ENCODE measurements at places on chromosomes 13 and 19.
A peak's percentile ranks its signal among the peaks of the same experiment; 100 is the strongest.

GRCh38 chr19:3389876-3390371, 23.5 kb downstream of the NFIC start:
- no peak for DNase-seq

DNA sequence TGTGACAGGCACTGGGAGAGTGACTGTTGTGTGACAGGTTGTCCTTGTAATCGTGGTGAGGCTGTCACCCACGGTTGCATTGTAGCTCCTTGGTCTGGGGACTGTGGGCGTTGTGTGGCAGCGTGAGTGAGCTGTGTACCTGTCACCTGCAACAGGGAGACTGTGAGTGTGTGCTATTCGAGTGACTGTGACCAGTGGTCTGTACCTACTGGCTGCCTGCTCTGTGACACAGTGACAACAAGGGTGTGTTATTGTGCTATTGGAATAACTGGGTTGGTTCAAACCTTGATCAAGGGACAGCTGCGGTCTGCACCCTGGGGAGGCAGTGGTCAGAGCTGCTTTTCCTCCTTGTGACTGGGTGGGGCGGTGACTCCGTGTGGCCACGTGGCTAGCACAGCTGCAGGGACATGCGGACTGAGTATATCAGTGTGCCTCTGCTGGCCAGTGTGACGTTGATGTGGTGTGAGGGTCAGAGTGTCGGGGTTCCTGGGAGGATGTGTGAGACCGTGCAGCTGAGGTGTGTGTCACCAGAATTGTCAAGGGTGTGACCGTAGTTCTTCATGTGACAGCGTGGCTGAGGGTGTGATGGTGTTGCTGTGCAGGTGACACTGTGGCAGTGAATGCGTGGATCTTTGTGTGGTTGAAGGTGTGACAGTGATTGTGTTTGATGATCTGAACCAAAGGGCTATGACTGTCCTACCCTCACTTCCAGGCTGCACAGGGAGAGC, 10.1 kb upstream of the NFIX start:
- DNase-seq: peak; percentile 12

DNA sequence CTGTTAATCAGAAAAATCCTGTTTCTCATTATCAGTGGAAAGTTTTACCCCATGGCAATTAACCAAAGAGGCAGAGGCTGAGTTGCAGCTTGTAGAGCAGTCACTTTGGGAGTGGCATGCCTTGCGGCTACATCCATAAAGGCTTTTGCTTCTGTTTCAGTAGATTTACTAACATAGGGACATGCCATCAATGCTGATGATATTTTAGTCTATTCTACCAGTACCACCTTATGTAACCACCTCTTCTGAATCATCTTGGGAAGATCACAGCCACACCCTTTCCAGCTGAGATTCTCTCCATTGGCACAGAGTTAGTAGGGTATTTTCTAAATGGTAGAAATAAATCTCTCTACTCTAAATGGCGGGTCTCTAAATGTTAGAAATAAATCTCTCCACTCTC, 37.5 kb downstream of the POSTN start:
- DNase-seq: no peak

DNA sequence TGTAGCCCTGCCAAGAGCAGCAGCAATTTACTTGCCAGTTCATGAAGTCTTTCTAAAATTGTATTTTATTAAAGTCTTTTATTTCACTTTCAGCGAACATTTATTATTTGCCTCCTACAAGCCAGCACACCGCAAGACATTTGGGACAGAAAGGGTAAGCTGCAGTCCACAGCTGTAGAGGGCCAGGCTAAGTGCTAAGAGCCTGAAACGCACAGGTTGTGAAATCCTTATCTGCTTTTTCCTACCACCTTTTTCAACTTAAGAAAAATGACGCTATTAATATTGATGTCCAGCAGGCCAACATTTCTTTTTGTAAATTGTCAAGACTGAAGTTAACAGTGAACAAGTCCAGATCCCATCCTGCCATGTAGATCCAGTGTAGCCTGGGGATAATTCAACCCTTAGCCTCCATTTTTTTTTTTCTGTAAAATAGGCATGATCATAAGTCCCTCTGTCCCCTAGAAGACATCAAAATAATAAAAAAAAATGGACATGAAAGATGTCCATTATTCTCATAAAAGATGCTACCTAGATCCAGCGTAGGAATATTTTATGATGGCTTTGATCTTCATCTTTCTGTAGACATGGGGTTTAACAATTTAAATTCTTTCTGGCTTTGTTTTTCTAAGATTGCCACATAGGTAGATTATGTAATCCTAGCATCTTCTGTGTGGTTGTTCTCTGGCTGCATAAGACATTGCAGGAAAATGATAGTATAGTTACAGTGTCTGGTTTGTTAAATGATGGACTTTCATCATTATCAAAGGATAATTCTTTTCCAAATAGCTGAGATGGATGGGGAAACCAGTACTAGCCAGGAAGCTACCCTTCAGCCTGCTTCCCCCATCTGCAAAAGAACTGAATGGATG, 128.4 kb downstream of the SHISA2 start:
- no peak for DNase-seq

- no peak for DNase-seq
Observed at GRCh38 chr19:11322269-11323024, 17.0 kb downstream of the RAB3D start.

DNA sequence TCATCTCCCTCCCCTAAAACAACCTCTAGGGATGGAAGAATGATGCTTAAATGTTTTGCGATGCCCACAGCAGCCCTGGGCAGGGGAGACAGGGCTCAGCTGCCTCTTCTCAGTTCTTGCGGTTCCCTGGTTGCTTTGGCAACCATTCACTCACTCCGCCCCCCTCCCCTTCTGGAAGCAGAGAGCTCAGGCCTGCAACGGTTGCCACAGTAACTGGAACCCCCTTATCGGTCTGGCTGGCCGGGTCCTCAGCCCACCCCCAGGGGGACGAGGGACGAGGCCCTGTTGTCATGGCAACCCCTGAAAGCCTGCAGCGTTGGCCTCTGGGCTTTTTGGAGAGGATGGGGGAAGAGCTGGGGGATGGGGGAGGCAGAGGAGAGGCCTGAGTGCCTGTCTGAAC, 19.5 kb downstream of the NOVA2 start:
- DNase-seq: no peak

DNA sequence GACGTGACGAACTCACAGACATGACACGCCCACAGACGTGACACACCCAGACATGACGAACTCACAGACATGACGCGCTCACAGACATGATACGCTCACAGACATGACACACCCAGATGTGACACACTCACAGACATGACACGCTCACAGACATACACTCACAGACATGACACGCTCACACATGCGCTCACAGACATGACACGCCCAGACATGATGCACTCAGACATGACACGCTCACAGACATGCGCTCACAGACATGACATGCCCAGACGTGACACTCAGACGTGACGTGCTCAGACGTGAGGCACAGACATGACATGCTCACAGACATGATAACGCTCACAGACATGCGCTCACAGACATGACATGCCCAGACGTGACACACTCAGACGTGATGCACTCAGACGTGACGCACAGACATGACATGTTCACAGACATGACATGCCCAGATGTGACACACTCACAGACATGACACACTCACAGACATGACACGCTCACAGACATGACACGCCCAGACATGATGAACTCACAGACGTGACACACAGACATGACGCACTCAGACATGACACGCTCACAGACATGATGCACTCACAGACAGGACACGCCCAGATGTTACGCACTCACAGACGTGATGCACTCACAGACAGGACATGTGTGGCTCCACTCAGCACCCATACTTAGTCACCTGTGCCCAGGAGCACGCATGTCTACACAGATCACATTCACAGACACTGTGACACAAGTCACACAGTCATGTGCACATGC, 8.1 kb downstream of the ERFL start:
- DNase-seq: no peak

- peak; percentile 38 for DNase-seq
Observed at GRCh38 chr19:16283210-16284061, 41.2 kb upstream of the KLF2 start.

DNA sequence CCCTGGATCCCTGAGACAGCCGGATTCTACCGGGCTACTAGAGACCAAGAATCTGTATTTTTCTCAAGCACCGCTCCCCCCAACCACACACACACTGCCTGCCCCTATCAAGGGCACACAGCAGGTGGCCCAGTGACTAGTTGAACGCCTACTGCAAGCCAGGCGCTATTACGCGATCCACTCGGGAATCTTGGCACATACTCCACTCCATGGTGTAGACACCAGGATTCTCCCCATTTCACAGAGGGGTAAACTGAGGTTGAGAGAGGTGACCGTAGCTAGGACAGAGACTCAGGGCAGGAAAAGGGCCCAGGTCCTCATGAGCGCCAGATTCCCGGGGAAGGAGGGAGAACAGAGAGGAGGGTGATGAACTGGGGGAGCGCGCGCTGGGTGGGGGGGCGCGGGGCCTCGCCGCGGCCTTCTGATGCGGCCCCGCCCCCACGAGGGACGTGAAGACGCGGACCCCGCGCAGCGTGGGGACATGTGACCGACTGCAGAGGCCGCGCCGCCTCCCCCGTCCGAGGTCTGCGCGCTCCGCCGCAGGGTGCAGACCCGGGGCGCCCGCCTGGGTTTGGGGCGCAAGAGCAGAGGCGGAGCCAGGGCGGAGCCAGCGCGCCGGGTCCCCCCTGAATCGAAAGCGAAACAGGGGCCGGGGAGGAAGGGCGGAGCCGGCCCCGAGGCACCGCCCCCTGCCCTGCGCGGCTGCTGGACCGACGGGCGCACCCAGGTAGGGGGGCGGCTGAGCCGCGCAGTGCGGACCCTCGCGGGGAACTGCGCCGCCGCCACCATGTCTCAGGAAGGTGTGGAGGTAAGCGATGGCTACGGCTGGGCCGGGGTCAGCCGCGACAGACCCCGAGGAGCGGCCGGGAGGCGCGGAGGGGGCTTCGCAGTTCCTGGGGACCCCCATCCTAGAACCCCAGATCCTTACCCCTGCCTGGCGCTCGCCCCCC, at the start of gene SHFL:
SHFL (plus strand) TSS at position 677 of the 950 bp plus-strand sequence; CDS start at position 788, 111 bp downstream.
- peak; percentile 67 for DNase-seq

GRCh38 chr19:679418-680286, 3.5 kb downstream of the FSTL3 start:
- DNase-seq: no peak

GRCh38 chr13:105519771-105520170, 1015.7 kb downstream of the EFNB2 start:
- no peak for DNase-seq

DNA sequence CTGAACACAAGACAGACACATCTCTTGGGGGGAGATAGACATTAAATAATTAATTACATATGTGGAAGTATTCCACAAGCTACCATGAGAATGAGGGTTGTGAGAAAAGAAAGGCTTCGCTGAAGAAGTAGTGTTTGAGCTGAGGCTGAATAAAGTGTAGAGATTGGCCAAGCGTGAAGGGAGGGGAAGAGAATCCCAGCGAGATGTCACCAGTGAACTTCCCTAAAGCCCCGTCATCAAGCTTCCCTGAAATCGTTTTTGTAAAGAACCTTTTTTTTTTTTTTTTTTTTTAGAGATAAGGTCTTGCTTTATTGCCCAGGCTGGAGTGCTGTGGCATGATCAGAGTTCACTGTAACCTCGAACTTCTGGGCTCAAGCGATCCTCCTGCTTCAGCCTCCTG, 235.2 kb downstream of the KCNRG start:
- no peak for DNase-seq

- DNase-seq: no peak
Observed at GRCh38 chr13:100809856-100810255, 135.3 kb upstream of the TMTC4 start.

GRCh38 chr19:41802770-41803169, 6.4 kb downstream of the CEACAM3 start:
- DNase-seq: no peak

- DNase-seq: no peak
Observed at GRCh38 chr19:3621689-3622088, 4.9 kb downstream of the CACTIN start.

GRCh38 chr19:8310342-8311055, 2.3 kb upstream of the CD320 start:
- no peak for DNase-seq

- no peak for DNase-seq
Observed at GRCh38 chr19:6012426-6013170, 34.7 kb upstream of the RANBP3 start.

- DNase-seq: no peak
Observed at GRCh38 chr13:74299721-74300120, 165.5 kb upstream of the KLF12 start.

GRCh38 chr13:32713397-32713796, 127.1 kb downstream of the PDS5B start:
- DNase-seq: no peak

DNA sequence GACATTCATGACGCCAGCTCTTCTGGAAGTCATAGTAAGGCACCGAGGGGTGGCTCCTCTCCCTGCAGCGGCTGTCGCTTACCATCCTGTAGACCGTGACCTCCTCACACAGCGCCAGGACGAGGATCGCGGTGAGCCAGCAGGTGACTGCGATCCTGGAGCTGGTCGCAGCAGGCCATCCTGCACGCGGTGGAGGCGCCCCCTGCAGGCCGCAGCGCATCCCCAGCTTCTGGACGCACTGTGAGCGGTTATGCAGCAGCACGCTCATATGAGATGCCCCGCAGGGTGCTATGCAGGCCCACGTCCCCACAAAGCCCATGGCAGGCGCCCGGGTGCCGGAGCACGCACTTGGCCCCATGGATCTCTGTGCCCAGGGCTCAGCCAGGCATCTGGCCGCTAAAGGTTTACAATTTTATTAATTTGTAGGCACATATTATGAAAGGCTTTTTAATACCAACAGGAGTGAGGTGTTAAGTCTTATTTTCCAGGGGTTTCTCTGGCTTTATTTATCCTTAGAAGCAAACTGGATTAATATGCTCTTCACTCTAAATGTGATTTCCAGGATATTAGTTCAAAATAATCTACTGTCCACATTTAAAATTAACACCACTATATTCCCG, 35.6 kb upstream of the PSPC1 start:
- DNase-seq: no peak

- DNase-seq: no peak
Observed at GRCh38 chr19:44002212-44002565, 568 bp upstream of the ZNF230 start.

DNA sequence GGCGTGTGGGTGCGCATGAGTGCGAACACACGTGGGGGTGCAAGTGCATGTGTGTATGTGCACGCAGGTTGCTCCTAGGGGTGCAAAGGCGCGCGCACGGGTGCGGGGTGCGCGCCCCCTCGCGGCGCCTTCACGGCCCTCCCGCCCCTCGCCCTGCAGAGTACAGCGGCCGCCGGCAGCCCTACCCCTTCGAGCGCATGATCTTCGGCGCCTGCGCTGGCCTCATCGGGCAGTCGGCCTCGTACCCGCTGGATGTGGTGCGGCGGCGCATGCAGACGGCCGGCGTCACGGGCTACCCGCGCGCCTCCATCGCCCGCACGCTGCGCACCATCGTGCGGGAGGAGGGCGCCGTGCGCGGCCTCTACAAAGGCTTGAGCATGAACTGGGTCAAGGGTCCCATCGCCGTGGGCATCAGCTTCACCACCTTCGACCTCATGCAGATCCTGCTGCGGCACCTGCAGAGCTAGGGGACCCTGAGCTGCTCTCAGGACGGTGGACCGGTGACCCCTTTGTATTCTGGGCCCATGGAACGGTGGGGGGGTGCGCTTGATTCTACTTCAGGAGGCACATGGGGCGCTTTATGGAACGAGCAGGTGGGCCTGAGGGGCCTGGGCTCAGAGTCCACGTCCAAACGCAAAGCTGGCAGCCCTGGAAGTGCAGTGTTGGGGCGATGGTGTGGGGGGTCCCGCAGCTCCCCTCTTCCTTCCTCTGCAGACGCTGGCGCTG, 27.7 kb downstream of the TMEM161A start:
- DNase-seq: no peak

All from stimulated activated CD8-positive, alpha-beta memory T cell treated with anti-CD3 and anti-CD28 coated beads, Interleukin-15, amount 100 ng/mL, for 4 hours (primary cell).